Right renal cortex interstitium (tissue), 3 donors: ENCODE measurements at places on chromosomes 12 and 14.

DNA sequence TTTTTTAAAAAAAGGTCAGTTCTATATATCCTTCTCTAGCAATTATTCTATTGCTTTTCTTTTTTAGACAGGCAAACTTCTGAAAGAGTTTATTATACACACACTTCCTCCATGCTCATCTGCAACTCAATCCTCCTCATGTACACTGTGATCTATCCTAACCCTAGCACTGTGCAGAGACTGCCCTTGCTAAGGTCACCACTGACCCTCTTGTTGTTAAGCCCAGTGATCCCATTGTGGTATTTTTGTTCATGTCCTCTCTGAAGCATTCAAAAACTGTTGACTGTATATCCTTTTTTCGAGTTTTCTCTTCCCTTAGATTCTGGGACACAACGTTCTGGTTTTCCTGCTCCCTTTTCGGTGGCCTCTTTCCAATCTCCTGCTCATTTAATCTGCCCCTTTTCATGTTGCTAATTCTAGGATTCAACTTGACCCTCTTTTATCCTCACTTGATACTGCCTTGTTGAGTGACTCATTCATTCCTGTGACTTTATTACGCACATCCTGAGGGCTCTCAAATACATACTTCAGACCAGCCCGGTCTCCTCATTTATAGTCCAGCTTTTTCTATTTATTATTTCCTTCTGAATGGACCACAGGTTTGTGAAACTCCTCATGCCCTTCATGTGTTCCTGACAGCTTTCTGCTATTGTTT, 53.9 kb upstream of the PTPRB start:
- DNase-seq, result no peak

DNA sequence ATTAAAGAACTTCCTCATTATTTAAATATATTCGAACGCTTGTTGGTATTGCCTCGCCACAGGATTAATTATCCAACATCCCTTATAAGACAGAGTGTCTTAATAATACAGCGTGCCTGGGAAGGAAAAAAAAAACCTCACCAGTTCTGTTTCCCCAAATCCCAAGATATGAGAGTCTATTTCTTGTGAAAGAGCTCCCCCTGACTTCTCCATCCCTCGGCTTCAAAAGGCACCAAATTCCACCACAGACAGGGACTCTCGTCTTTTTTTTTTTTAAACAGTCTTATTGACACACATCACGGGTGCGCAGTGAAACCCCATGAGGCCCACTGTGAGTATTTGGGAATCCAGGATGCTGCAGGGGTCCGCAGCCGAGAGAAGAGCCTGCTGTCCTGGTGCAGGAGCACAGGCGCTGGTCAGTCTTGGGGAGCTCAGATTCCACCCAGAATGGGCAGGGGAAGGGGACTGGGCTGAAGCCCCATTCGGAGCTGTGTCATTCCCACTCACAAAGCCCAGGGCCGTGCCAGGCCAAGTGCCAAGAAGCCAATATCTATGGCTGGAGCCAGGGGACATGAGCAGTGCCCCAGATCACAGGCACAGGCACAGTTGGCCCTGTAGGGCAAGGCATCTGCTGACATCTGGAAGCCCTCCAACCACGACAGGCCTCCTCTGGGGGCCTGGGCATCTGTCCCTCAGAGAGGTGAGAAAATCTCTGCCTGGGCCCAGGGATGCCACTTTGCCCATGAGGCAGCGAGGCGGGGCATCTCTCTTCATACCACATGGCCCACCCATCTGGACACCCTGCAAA, 71.9 kb downstream of the BCL11B start:
- DNase-seq, result no peak

GRCh38 chr14:81018684-81019083, 63.3 kb downstream of the TSHR start:
- DNase-seq, result no peak

- no peak for DNase-seq
These were observed 782.5 kb downstream of the TMTC2 start for GRCh38 chr12:83468988-83469908.

DNA sequence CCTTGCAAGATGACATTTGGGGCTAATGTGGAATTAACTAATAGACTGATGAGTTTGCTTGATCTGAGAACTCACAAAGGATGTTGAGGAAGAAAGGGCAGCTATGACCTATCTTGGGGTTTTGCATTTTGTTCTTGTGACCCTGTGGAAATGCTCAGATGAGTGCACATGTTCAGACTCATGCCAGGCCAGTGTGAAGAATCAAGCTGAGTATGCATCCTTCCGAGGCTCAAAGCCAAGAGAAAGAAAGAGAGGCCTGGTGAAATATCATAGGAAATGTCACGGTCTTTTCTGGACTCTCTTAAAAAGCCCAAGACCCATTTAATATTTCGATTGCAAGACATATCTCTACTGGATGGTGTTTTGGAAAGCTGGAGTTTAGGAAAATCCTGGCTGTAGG, 96.3 kb downstream of the CACNA1C start:
- no peak for DNase-seq
